Heart right ventricle (tissue), 16 donors: ENCODE measurements at places on chromosomes 6 and 20. TPM values are rescaled to one million over a fixed set of nuclear protein-coding genes. Genes with fewer than 3 reads are reported as not detected.

DNA sequence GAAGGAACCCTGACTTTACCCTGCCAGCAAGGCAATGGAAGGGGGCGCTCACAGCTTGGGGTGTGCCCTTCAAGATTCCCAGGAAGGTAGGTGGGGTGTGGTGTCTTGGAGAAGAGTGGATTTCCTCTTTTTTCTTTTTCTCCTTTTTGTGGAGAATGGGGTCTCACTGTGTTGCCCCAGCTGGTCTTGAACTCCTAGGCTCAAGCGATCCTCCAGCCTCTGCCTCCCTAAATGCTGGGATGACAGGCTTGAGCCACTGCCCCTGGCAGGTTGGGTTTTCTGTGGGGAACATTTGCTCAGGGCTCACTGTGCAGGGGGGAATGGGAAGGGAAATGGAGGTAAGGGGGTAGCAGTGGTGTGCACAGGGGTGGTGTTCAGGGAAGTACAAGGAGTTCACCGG lies 4.0 kb upstream of the ZNF341 start:
- no peak for DNase-seq
- no peaks in the 10 kb centered on the region for H3K36me3 ChIP-seq
- peaks cover 10% of the 10 kb centered on the region for H3K4me1 ChIP-seq
- no peak overlapping the region for H3K4me3 ChIP-seq

Gene CTAGE9
- not detected for polyA plus RNA-seq

Gene PFDN6
- polyA plus RNA-seq = 448 TPM

Gene SYNE1
- 18.9 TPM for polyA plus RNA-seq

Gene CPXM1
- polyA plus RNA-seq = 1.2 TPM
